ENCODE measurements at places on chromosomes 13 and 19.

- DNase-seq = peak; percentile 56
Measured at GRCh38 chr13:74732736-74733385, 598.7 kb upstream of the KLF12 start.

DNA sequence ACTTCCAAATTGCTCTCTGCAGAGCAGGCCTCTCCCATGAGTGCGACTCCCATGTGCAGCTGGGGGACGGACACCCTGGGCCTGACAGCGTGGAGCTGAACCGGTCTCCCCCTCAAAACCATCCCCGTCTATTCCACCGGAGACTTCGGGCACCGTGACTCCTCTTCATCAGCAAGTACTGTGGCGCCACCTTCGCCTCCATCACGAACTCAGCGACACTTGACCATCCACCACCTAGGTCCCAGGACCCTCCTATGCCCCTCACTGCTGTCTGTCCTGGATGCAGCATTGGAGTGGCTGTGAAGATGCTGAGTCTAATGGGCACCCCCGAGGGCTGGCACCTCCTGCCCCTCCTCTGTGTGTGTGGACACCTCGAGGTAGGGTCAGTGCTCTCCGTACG is 20.6 kb downstream of the CILP2 start:
- DNase-seq = no peak

- DNase-seq = no peak
Measured at GRCh38 chr13:99357131-99357596, 50.0 kb upstream of the GPR183 start.

GRCh38 chr13:49315756-49316482 is 68.2 kb downstream of the CDADC1 start:
- no peak for DNase-seq

- DNase-seq = no peak
Measured at GRCh38 chr13:24187185-24187584, 26.7 kb downstream of the SPATA13 start.
